ENCODE measurements at places on chromosomes 7 and 10.

DNA sequence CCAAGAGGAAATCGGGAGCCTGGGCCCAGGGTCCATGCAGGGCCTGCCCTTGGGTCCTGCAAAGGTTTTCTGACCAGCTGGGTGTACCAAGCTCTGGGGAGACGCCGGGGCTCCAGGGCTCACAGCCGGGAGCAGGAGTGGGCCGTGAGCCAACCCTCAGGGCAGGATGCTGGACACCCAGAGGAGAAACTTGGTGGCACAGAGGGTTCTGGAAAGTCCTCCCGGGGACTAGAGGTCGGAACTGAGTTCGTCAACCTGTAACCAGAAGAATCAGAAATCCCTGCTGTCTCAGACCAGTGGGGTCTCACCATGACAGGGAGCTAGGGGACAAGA is 29.2 kb upstream of the PPP2R2D start:
- DNase-seq = no peak

- no peak for DNase-seq
Measured at GRCh38 chr10:118243907-118244306, 98.2 kb downstream of the FAM204A start.

DNA sequence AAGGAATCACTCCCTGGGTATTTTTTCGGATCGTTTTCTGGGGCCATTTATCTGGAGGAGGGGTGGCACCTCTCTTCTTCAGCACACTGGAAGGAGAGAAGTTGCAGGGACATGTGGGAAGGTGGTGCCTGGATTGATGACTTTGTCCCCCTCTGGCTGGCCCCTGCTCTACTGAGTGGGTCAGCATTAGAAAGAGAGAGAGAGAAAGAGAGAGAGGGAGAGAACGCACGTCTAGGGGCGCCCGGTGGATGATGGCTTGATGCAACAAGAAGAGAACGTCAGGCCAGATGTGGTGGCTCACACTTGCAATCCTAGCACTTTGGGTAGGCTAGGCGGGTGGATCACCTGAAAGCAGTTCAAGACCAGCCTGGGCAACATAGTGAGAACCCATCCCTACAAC is 5.5 kb upstream of the MUC12 start:
- DNase-seq = no peak

DNA sequence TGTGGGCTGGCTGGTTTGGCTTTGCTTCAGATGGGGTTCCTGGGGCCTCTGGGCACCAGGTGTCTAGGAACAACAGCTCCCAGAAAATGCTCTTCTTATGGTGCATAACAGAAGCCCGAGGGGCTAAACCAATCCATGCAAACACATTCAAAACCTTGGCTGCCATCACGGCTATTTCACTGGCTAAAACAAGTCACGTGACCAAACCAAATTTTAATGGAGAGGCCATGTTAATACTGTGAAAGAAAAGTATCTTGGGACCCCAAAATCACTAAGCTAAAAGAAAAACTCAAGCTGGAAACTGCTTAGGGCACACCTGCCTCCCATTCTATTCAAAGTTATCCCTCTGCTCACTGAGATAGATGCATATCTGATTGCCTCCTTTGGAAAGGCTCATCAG is 19.1 kb upstream of the KCNK18 start:
- DNase-seq = no peak

DNA sequence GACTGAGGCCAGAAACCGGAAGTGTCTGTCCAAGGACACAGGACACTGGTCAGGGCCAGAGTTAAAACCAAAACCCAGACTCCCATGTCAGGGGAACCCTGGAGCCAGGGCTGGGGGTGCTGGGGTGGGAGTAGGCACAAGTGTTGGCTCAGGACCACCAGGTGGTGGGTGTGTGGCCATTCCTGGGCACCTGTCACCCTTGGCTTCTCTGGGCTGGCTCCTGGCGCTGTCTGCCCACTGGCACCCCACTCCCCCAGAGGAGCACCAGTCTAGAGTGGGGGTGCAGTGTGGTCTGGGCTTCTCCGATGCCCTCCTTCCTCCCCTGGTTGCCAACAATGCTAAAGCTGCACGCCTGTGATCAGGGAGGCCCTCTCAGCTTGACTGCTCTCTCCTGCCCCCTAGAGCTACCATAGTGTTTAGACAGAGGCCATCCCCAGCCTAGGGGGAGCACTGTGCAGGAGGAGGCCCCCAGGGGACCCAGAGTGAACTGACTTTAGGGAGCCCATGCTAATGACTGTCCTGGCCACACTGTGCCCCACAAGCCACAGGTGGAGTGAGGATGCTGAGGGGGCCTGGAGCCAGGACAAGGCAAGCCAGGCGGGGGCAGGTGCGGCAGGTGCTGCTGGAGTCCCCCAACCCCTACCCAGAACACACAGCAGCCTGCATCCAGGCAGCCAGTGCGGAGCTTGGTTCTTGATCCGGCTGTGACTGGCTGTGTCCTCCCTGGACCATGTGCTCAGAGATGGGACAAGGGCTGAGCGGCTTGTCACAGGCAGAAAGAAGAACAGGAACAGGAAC is 11.0 kb downstream of the RASGEF1A start:
- peak; percentile 59 for DNase-seq

GRCh38 chr7:1187127-1187526 is 27.1 kb upstream of the ZFAND2A start:
- no peak for DNase-seq

DNA sequence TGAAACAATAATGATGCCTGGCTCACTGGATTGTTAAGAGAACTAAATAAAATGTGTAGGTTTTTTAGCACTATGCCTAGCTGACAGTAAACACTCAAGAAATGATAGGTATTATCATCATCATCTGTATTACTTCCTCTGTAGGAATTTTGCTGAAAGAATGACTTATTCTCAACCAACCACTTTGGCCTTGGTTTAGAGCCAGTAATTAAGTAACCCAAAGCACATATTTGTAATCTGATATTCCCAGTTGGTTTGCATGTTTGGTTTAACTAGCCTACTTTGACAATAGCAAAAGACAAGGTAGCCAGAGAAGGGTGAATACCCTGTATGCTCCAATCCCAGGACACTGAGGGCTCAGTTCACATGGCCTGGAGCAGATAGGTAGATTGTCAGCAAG is 34.4 kb downstream of the BCAP29 start:
- no peak for DNase-seq

GRCh38 chr10:33031815-33032653 is 74.0 kb upstream of the ITGB1 start:
- no peak for DNase-seq

DNA sequence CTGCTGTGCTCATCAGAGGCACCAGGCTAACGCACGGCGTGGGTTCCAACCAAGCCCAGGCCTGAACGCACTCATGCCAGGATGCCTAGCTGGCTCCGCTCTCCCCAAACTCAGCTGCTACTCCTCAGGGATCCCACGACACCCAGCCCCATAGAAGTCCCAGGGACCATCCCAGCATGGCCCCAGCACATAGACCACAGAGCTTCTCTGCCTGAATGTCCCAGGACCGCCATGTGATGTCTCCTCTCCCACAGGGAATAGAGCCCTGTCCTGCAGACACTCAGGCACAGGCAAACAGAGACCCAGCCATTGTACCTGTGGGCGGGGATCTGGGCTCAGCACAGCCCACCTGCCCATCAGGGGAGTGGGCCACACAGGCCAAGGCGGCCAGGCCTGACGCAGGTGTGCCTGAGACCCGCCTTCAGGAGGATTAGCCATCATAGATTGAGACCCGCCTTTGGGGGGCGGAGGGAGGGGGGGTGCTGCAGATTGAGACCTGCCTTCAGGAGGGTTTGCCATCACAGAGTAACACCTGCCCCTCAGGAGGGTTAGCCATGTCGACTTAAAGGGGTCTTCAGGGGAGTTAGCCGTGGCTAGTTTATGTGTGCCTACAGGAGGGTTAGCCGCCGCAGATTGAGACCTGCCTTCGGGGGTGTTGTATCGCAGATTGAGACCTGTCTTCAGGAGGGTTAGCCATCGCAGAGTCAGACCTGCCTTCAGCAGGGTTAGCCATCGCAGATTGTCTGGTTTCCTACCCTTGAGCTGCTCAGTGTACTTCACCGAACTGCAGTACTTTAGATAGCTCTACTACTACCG is 29.0 kb downstream of the RASGEF1A start:
- DNase-seq = peak; percentile 41
